ENCODE measurements at places on chromosomes 12 and 14.

DNA sequence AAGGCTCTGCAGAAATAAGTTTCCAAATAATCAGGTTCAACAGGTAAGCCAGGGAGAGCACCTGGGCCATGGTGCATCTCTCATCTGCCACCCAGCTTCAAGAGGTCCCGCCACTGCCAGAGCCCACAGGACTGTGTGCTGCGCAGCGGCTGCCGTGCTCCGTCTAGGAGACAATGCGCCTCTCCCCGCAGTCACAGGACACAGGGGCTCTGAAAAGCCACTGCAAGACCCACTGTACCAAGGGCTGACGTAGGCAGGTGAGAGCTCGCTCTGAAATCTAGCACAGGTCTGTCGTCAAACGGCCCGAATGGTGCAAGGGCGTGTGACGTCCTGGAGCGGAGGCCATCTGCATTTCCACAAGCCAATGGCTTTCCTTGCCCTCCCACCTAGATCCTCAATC, 201.1 kb downstream of the CALM1 start:
- no peak for DNase-seq

DNA sequence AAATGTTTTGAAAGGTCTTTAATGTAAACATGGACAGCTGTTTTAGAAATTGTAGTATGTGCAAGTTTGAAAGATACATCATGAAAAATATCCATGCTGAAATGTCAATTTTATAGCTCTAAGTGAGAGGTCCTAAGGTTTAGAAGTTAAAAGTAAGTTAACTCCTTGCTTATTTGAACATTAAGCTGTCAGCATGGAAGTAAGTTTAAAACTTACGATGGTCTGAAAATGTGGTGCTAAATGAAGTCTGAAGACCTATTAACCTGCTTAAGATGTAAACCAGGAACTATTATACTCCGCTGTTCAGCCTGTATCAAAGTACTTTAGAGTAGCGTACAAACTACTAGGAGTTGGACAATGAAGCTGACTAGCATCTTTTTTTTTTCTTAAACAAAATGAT, 1082.4 kb downstream of the TMTC2 start:
- DNase-seq, result no peak

DNA sequence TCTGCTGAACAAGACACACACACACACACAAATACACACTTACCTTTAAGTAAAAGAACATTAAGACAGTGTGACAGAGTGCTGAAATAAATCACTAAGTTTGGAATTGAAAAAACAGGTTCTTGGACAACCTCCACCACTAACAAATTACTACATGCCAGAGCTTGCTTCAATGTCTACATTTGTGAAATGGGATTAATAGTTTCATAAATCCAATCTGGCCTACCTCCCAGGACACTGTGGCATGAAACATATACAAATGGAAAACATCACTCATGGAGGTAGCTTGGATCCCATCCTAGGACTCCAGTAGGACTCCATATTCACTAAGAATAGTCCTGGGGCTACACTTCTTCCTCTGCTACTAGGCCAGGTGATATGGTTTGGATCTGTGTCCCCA, 8.2 kb upstream of the CCDC60 start:
- DNase-seq, result no peak

DNA sequence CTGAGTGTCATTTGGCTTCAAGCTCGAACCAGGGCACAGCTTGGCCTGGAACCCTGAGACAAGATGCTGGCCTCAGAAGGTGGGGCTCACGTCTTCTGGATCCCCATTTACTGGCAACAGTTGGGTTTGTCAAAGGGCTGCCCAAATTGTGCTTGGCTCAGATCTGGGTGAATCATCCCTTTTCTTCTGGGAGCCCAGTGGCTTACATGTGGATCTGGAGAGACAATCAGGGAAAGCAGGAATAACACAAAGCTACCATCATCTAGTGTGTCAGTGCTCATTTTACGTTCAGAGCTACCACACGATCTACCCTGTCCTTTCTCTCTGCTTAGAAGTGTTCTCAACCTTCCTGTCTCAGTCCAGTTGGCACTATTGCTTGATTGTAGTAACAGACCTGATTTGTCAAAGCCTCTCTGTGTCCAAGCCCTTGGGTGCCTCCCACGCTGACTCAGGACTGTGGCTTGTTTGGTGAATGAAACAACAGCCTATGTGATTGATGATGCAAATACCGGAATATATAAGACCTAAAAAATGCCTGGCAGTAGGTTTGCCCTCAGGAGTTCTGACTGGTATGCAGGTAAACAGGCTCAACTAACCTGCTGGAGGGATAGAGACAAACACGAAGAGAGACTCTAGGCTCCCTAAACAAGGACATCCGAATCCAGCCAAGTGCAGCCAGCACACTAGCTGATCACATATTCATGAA, 974.3 kb downstream of the VRK1 start:
- DNase-seq, result no peak

DNA sequence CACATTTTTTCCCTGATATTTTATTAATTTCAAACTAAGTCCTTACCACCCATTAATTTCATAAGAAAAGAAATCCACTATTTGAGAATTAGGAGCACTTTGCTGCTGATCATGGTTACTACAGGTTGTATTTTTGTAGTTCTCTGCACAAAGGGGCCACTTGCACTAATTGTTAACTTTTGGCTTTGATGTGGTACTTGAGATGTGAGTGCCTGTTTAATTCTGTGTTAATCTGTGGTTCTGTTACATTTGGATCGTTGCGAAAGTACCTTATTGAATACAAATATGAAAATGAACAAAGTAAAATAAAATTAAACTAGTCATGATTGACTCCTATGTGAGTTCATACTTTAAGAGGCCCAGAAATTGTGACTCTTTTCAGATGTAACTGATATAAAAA, 374.9 kb upstream of the RGS6 start:
- no peak for DNase-seq

GRCh38 chr12:30932881-30933280, 6.3 kb downstream of the TSPAN11 start:
- DNase-seq, result no peak

DNA sequence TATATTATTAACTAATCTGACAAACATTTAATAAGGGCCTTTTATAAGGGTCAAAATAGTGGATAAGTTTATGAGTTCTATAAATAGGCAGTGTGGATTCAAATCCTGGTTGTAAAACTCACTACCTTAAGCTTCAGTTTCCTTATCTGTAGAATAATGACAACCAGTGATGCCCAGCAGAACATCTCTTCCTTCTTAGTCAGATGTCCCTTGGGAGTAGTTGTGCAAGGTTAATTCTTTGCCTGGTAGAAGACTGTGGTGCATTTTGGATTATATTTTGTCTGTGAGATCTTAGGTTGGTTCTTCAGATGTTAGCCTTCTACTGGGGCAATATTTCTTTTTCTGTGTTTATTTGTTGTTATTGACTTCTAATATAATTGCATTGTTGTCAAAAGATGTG, 59.5 kb downstream of the ARID2 start:
- no peak for DNase-seq

GRCh38 chr12:52517888-52518287, 2.3 kb downstream of the KRT5 start:
- no peak for DNase-seq

DNA sequence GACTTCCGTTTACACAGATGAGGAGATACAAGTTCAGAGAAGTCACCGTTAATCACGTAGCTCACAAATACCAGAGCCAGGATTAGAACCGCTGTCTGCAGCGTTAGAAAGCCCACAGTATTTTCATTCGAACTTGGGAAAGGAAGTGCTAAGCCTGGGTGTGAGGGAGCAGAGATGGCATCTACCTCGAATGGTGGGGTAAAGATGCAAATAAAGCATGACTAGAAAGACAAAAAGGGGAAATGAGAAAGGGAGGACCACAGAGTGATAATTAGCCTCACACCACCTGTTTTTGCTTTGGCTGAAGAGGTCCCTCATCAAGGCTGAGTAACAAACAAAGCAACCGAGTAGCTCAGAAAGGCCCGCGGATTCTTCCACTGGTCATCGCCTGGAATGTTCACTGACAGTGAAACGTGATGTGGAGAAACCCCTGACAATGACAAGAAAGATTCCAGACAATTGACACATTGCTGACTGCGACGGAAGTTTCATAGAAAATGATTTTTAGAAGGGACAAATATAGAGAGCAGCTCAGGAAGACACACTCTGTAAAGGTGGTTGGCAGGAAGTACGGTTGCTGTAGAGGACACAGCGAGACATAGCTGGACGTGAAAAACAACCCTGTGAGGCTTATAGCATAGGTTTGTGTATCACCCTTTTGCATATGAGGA, 31.5 kb upstream of the BHLHE41 start:
- no peak for DNase-seq

DNA sequence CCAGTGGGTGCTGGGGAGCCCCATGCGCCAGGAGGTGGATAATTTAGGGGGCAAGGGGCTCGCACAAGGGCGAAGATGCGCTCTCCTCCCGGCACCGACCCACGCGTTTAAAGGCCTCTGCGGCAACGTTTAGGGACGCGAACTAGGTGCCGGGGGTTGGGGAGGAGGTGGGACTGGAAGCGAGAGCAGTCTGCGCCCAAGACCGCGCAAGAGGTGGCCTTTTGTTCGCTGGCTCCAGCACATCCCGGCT, 1.3 kb downstream of the SLC38A1 start:
- peak; percentile 46 for DNase-seq

GRCh38 chr14:100623961-100624360, 36.7 kb upstream of the BEGAIN start:
- peak; percentile 31 for DNase-seq

DNA sequence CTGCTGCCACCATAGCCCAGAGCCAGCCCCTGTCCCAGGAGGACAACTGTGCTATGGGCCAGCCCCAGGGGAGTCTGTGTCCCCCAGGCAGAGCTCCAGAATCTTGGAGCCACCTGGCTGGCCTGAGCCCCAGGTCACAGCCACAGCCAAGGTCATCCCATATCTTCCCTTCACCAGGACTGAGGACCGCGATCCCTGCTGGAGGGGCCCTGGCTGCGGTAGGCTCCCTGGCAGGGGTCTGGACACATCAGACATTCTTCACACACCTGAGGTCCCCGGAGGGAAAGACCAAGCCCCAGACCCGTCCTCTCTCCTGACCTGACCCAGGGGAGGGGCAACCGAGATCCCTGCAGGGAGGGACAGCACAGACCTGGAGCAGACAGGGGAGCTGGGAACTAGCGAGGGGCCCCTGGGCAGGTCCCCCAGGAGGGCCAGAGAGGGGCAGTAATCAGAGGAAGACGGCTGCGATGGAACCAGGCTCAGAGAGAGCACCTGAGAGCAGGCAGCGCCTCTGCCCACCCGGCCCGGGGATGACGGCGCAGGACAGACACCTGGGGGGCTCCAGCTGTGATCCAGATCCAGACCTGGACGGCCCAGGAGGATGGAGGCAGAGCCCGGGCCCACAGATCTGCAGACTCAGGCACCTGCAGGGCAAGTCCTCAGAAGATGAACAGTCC, 103.2 kb upstream of the EIF5 start:
- no peak for DNase-seq

- peak; percentile 46 for DNase-seq
Observed at GRCh38 chr12:46770501-46771183, 55.2 kb downstream of the SLC38A4 start.

DNA sequence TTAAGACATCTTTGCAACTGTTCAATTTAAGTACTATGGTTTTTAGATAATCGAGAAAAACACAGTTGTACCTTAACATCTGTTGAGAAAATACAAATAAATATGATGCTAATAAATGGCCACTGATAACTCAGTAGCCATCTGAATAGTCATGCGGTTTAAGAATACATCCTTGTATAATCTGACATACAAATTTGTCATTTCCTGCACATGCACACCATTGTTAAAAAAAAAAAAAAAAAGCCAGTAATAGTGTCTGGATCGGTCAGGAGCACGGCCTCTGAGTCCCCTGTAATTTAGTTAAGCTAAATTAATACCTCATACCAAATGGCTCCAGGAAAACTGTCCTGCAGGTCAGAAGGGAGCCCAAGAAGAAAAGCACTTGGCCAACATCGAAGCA, 16.8 kb downstream of the RFC5 start:
- DNase-seq, result no peak

GRCh38 chr12:55932551-55932910, 1.6 kb downstream of the DGKA start:
- DNase-seq, result no peak

- no peak for DNase-seq
Observed at GRCh38 chr12:5889381-5890047, 55.5 kb downstream of the ANO2 start.

DNA sequence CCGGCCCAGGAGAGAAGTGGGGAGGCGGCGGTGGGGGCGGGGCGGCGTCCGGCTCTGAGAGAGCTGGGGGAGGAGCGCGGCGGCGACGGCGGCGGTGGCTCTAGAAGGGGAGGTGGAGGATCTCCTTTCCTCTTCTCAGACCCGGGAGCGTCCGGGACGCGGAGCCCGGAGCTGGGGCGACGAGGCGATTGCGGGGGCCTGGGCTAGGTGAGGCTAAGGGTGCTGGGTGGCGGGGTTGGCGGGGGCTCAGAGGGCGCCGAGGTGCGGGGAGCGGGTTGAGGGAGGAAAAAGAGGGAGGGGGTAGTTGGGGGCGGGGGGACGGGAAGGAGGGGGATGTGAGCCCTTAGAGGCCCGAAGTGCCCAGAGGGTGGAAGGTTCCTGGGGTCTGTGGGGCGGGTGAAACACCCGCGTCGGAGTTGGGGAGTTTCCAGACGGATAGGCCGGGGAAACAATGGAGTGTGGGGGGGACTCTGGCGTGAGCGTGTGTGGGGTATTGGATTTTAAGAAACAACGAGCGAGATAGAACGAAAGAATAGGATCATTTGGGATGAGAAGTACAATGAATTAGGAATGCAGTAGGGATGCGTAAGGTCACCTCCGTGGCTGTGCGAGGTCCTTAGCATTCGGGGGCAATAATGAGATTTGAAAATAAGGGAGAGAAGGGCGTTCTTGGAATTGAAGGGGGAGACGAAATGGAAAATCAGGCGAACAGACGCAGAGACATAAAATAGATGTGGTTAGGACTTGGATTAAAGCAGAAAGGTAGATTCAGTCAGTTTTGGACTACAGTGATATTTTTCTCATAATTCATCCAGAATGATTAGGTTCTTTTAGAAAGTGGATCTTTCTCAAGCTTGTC, at the start of gene SPATS2:
Gene SPATS2 (plus strand): TSS at position 82 of the 859 bp plus-strand sequence. CDS start 93,551 bp downstream, outside the sequence.
- DNase-seq, result no peak

- no peak for DNase-seq
Observed at GRCh38 chr14:73492670-73493069, 1.9 kb downstream of the RIOX1 start.

- no peak for DNase-seq
Observed at GRCh38 chr12:89350630-89351488, 1.4 kb downstream of the DUSP6 start.
